ENCODE measurements at places on chromosomes 5 and 9. TPM values are rescaled to one million over a fixed set of nuclear protein-coding genes. Genes with fewer than 3 reads are reported as not detected.

FRRS1L gene
- 0.37 TPM for total RNA-seq

MSMP gene
- total RNA-seq, result not detected

EIF4E1B gene
- not detected for total RNA-seq

GRIA1 gene
- total RNA-seq, result not detected

SPEF2 gene
- total RNA-seq, result 1.9 TPM

FREM1 gene
- not detected for total RNA-seq

GRIN3A gene
- total RNA-seq, result not detected

FBP2 gene
- not detected for total RNA-seq

TCOF1 gene
- total RNA-seq, result 76.5 TPM

AQP7 gene
- total RNA-seq, result 0.24 TPM

CCDC69 gene
- 1.5 TPM for total RNA-seq

SLC36A3 gene
- not detected for total RNA-seq

SHC3 gene
- total RNA-seq, result 0.80 TPM

IL9 gene
- total RNA-seq, result not detected

QRFP gene
- total RNA-seq, result not detected

PCDHA10 gene
- not detected for total RNA-seq

PTGS1 gene
- 0.82 TPM for total RNA-seq

TEX48 gene
- not detected for total RNA-seq

NTRK2 gene
- total RNA-seq, result not detected

C9orf50 gene
- total RNA-seq, result not detected

SPINK13 gene
- total RNA-seq, result not detected

AIF1L gene
- total RNA-seq, result 1.3 TPM

SETX gene
- total RNA-seq, result 25.5 TPM

NDUFAF2 gene
- total RNA-seq, result 83.1 TPM

SEMA6A gene
- total RNA-seq, result 0.21 TPM

PCDHB3 gene
- total RNA-seq, result 0.02 TPM

PCDHGA11 gene
- 0.02 TPM for total RNA-seq

PAIP2 gene
- 113 TPM for total RNA-seq

TSSK1B gene
- not detected for total RNA-seq

C9 gene
- not detected for total RNA-seq

Data from A549 treated with CpdA at 1 μM for 4 hours (cell line).